ENCODE measurements at places on chromosomes 4 and X.

- no peak for DNase-seq
Observed at GRCh38 chr4:176436293-176436973, 116.7 kb downstream of the SPCS3 start.

- no peak for DNase-seq
Observed at GRCh38 chr4:98586291-98586961, 72.0 kb downstream of the TSPAN5 start.

DNA sequence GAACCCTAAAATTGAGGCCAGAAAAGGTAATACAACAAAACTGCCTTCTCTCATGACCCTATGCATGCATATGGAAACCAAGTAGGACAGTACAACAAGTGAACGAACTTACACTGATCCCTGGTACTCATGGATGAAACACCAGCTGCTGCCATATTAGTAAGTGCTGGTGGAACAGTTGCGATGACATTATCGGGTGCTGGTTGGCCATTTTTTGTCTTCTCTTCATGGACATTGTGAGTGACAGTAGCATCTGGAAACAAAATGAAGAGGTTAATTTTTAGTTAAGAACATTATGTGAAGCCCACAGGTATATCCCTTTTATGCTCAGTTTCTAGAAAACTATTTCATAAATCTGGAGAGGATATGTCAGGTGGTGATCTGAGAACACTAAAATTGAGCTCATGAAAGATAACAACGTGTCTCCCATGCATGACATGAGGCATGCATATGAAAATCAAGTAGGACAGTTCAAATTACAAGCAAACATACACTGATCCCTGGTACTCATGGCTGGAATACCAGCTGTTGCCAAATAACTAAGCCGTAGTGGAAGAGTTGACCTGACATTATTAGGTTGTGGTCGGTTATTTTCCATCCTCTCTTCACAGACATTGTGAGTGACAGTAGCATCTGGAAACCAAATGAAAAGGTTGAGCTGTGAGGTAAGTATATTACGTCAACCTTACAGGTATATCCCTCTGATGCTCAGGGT is 74.2 kb upstream of the CT45A1 start:
- DNase-seq, result no peak

DNA sequence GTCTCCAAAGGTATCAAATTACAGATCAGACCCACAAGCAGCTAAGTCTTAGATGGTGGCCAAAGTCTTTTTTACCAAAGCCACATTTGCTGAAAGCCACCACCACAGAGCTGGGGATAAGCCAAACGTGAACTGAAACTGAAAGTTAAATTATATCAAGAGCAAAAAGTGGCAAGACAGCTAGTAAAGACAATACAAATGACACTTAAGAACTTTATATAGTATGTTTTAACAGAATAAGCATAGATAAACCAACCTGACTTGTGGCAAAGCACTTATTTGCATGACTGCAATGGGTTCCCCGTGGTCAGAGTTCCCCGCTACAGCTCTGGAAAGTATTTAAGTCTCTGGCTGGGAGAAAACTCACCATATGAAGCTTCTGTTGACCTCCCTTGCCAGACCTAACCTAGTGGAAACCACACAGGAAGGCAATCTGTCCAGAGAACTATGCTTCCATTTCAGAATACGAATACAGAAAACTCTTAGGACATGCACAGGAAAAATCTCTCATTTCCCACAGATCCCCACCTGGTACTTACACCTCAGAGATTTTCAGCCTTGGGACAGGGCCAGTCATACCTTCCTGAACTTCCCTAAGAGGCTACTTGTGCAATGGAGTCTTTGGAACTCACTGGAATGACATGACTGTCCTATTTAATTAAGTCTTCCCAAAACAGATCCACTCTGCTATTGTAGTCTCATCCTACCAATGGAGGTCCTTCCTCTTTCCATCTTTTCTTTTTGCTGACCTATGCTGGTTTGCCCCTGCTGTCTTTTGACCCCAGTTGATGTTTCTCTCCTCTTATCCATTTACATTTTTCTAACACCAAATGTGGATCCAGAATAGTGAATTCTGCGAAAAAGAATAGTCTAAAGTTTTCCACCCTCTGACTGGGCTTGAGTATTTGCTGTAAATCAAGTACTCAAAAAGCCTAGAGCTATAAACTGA is 225.1 kb downstream of the NR3C2 start:
- DNase-seq, result peak; percentile 13

- no peak for DNase-seq
Observed at GRCh38 chrX:117711782-117712181, 404.8 kb downstream of the KLHL13 start.

DNA sequence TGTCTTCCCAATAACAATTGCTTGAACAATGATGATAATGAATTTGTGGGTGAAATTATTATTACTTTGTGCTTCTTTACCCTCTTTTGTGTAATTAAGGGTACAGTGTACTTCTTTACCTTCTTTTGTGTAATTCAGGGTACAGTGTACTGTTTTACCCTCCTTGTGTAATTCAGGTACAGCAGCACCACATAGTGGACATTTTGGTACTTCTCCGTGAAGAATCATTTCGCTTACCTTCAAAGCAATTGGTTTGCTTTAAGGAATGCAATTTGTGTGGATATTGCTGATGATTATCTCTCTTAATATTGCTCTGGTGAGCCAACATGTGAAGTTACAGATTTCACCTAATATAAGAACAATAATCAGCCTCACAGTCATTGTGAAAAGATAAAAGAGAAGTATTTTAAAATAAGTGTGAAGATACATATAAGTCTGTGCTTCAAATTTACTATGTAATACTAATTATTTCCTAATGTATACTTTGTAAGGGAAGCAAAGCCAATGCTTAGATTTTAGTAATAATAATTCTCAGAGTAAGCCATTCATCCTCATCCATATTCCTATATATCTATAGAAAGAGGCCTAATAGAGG is 27.2 kb upstream of the SEC24B start:
- DNase-seq, result peak; percentile 14
